ENCODE measurements at places on chromosomes 6 and 20.

DNA sequence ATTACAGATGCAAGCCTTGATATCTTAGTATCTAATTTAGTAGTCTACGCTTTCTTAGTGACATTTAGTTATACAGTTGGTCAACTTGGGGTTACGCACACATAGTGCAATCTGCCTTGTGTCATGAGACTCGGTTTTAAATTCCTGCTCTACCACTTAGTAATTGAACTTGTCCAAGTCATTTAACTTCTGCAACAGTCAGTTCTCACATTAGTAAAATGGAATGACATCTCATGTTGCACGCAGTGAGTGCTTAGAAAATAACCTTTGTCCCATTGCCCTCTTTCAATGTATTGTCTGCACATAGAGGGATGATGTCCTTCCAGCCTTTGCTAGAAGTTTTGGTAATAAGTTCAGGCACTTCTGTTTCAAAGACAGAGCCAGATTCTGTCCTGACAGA is 48.6 kb downstream of the TMEM170B start:
- DNase-seq = no peak

GRCh38 chr6:44043479-44044153 is 83.6 kb downstream of the MRPL14 start:
- DNase-seq = no peak

- DNase-seq = no peak
These were observed 353.3 kb upstream of the ARID1B start for GRCh38 chr6:156423829-156424228.

DNA sequence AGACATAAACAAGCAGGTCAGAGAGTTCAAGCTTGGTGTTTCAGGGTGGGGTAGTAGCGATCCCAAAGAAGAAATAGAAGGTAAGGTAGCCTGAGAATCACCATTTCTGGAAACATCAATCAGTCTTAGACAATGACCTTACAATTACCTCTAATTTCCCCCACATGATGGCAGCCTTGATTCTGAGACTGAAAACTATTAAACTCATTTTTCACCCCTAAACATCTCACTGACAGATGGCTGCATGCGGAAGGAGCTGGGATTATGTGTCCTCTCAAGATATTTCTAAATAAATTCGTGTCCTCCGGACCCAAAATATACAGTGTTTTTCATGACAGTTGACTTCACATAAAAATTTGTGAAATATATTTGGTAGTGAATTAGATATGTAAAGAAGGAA is 61.0 kb downstream of the KIF6 start:
- DNase-seq = no peak

DNA sequence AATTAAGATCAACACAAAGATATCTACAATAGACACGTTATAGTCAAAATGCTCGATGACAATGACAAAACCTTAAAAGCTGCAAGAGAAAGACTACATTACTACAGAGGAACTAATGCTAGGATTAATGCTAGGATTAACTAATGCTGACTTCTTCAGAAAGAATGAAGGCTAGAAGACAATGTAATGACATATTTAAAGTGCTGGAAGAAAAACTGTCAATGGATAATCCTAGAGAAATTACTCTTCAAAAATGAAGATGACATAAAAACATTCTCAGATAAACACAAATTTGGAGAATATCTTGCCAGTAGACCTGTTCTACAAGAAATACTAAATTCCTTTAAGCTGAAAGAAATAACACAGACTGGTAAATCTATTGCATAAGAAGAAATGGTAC is 75.2 kb upstream of the SMIM28 start:
- DNase-seq = no peak

DNA sequence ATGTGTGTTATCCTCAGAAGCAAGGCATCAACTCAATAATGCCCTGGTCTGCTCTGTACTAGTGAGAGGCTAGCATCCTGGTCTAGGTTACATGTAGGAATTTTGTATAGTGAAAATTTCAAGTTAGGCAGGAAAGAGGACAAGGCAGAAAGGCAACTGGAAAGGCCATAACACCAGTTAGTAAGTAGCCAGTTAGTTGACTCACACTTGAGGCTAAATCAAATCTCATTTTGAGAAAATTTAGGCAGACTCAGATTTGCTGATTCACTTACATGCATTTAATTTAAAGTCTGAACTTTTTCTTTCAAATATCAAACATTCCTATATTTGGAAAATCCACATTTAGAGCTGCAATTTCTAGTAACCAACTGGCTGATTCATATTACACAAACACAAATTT is 184.5 kb upstream of the TCF21 start:
- no peak for DNase-seq

DNA sequence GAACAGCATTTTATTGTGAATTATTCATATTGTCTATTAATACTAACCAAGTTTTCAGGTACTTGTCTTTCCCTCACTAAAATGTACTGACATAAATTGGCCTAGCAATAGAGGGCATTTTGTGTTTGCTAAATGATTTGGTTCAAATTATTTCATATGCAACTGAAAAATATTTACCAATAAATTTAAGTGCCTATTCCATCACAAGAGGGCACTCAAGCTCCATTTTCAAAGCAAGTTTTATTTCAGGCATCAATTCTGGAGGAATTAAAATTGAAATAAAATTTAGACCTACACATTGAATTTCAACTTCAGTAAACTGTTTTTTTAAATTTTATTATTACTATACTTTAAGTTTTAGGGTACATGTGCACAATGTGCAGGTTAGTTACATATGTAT is 114.3 kb upstream of the SYNCRIP start:
- no peak for DNase-seq

- DNase-seq = no peak
These were observed 32.3 kb upstream of the PLCB4 start for GRCh38 chr20:9036593-9036992.

DNA sequence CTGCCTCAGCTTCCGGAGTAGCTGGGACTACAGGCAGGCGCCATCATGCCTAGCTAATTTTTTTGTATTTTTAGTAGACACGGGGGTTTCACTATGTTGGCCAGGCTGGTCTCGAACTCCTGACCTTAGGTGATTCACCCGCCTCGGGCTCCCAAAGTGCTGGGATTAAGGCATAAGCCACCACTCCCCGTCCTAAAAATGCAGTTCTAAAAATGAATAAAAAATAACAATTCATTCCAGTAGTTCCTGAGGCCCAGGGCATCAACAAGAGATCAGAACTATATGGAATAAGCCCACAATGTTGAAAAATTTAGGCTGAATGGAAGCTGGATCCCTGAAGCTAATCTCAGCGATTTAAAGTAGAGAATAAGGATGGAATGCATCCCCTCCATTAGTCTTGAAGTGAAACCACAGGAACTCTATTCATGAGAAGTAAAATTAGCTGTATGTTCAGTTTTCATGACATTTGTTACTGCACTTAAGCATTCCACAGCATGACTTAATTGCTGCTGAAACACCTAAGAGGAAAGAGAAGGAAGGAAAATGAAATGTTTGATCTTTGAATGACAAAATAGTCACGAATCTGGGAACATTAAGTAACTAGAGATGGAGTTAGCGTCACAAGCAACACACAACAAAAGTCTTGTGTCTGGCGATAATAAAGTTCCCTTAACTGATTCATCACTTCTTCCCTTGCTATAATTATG is 80.4 kb upstream of the RIPOR2 start:
- no peak for DNase-seq

- no peak for DNase-seq
These were observed 225.1 kb downstream of the BCKDHB start for GRCh38 chr6:80331522-80331921.
